ENCODE measurements at places on chromosomes 12 and 14. TPM values are rescaled to one million over a fixed set of nuclear protein-coding genes. Genes with fewer than 3 reads are reported as not detected.

- no peak for DNase-seq
- H3K4me3 ChIP-seq, result no peak overlapping the region
- no peaks in the 10 kb centered on the region for H3K27me3 ChIP-seq
- no peaks in the 10 kb centered on the region for H3K4me1 ChIP-seq
- no peak overlapping the region for H3K27ac ChIP-seq
Observed at GRCh38 chr14:55160989-55161388, 30.4 kb downstream of the DLGAP5 start.

DNA sequence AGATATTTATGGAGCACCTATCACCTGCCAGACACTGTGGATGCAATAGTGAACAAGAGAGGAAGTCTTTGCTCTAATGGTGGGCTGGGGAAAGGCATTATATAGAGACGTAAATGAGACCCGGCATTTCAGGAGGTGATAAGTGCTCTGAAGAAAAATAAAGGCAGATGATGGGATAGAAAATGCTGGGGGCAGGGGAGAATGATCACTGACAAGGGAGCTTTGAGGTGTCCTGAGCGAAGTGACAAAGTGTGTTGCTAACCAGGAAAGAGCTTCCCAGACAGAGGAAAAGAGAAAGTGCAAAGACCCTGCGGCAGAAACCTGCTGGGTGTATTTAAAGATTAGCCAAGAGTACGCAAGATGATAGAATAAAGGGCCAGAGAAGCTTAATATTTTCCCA lies 1096.1 kb downstream of the BCL11B start:
- H3K36me3 ChIP-seq, result no peaks in the 10 kb centered on the region
- no peak overlapping the region for H3K27ac ChIP-seq
- H3K4me3 ChIP-seq, result no peak overlapping the region
- H3K27me3 ChIP-seq, result no peaks in the 10 kb centered on the region
- DNase-seq, result no peak

DNA sequence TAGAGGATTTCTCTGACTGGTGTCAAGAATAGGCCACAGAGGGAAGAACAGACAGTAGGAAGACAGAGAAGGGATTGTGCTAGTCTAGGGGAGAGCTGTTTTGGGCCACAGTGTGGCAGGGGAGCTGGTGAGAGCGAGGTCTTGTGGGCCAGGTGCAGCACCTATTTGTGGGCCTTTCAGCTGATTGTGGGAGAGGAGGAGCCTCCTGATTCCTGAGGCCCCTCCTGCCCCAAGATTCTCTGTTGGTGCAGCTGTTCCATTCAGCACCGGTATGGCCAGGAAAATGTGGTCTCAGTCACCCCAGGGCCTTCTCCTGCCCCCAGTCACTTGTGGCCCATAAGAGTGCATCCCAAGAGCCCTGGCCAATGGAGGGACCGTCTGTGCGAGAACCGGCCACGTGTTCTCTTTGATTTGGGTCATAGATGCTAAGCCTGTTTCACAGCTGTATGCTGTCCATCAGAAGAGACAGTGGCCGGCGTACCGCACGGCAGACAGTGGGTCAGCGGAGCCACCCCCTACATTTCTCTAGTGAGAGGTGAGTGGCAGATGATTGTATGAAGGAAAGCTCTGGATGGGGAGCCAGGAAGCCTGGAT lies 27.7 kb downstream of the TPCN1 start:
- H3K36me3 ChIP-seq, result peaks cover 5% of the 10 kb centered on the region
- H3K4me1 ChIP-seq, result peaks cover 36% of the 10 kb centered on the region
- H3K27me3 ChIP-seq, result no peaks in the 10 kb centered on the region
- no peak overlapping the region for H3K4me3 ChIP-seq
- H3K27ac ChIP-seq, result no peak overlapping the region

DNA sequence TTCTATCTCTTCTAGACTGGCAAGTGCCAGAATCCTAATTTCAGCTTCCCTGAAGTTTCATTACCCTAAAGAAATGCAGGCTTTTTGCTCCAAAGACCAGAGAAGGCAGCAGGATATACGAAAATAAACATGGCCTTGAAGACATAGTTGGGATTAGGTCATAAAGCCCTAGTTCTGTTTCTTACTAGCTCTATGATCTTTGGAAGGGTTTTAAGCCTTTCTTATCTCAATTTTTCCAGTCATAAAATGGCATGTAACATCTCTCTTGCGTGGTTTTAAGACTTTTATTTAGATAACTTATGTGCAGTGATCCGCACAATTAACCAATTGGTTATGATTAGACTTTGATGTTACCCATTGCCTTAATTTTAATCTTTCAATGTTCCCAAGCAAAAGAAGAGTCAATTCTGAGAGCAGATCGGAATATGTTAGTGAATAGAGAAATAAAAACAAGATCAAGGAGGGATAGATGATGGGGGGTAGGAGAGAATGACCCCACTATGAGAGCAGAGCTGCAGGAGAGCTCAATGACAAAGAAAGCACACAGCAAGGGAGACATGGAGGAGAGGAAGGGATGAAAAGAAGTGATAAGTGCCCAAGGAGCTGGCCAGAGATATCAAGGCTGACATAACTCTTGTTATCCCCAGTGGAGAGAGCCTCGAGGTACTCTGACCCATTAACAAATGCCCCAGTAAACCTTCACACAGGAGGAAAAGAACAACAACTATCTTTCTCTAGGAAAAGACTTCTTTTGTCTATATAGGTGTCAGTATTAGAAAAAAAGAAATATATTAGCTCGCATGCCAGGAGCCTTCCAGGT lies 53.0 kb upstream of the ANP32D start:
- no peak overlapping the region for H3K27ac ChIP-seq
- H3K4me3 ChIP-seq, result no peak overlapping the region
- H3K4me1 ChIP-seq, result no peaks in the 10 kb centered on the region
- DNase-seq, result no peak

GRCh38 chr14:77022236-77022852 lies 6.2 kb downstream of the IRF2BPL start:
- no peaks in the 10 kb centered on the region for H3K36me3 ChIP-seq
- H3K27ac ChIP-seq, result peak overlapping the region; percentile 100
- H3K4me3 ChIP-seq, result no peak overlapping the region
- DNase-seq, result no peak
- H3K4me1 ChIP-seq, result no peaks in the 10 kb centered on the region

GRCh38 chr12:85720308-85721033 lies 115.7 kb downstream of the RASSF9 start:
- H3K4me1 ChIP-seq, result no peaks in the 10 kb centered on the region
- DNase-seq, result no peak
- no peak overlapping the region for H3K4me3 ChIP-seq
- no peaks in the 10 kb centered on the region for H3K27me3 ChIP-seq

- H3K4me1 ChIP-seq, result no peaks in the 10 kb centered on the region
- H3K4me3 ChIP-seq, result no peak overlapping the region
- H3K36me3 ChIP-seq, result no peaks in the 10 kb centered on the region
- no peak overlapping the region for H3K27ac ChIP-seq
- no peak for DNase-seq
Observed at GRCh38 chr14:99635116-99635515, 9.8 kb upstream of the HHIPL1 start.

DNA sequence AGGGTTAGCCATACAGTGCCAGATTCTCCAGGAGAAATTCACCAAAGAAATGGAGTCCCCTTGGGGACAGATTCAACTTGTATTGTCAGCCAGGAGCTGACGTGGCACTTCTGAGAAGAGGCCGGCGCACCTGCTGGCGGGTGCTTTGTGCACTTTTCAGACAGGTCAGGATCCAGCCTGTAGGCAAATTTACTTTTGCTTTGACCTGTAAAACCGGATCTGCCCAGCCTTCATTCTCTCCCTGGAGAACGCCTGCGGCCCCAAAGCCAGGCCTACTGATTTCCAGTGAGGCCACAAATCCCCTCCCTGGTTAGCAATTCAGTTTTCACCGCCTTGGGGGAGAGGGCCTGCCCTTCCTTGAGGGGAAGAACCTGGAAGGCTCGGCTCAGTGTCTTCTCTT lies 17.4 kb downstream of the P2RX4 start:
- DNase-seq, result no peak
- no peaks in the 10 kb centered on the region for H3K36me3 ChIP-seq
- peaks cover 3% of the 10 kb centered on the region for H3K4me1 ChIP-seq
- H3K27ac ChIP-seq, result no peak overlapping the region
- no peak overlapping the region for H3K4me3 ChIP-seq

DNA sequence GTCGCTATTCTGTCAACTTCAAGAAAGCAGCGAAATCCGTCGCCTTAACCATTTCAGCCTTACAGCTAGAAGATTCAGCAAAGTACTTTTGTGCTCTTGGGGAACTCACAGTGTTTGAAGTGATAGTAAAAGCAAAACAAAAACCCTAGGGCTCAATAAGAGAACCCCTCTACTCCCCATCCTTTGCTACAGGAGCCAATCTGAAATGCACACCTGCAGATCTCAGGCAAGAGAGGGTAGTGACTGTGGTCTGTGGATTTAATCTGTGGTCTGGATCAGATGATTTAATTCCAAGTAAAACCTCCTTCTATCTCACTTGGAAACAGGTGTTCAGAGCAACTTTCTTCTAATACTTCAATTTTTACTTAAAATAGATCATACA lies 422.9 kb upstream of the OR4E1 start:
- H3K36me3 ChIP-seq, result no peaks in the 10 kb centered on the region
- peak overlapping the region; percentile 72 for H3K27ac ChIP-seq
- H3K4me3 ChIP-seq, result no peak overlapping the region
- no peaks in the 10 kb centered on the region for H3K4me1 ChIP-seq
- DNase-seq, result no peak

- no peaks in the 10 kb centered on the region for H3K4me1 ChIP-seq
- H3K36me3 ChIP-seq, result no peaks in the 10 kb centered on the region
- DNase-seq, result no peak
- no peaks in the 10 kb centered on the region for H3K27me3 ChIP-seq
Observed at GRCh38 chr12:67223225-67223624, 45.9 kb upstream of the CAND1 start.

DNA sequence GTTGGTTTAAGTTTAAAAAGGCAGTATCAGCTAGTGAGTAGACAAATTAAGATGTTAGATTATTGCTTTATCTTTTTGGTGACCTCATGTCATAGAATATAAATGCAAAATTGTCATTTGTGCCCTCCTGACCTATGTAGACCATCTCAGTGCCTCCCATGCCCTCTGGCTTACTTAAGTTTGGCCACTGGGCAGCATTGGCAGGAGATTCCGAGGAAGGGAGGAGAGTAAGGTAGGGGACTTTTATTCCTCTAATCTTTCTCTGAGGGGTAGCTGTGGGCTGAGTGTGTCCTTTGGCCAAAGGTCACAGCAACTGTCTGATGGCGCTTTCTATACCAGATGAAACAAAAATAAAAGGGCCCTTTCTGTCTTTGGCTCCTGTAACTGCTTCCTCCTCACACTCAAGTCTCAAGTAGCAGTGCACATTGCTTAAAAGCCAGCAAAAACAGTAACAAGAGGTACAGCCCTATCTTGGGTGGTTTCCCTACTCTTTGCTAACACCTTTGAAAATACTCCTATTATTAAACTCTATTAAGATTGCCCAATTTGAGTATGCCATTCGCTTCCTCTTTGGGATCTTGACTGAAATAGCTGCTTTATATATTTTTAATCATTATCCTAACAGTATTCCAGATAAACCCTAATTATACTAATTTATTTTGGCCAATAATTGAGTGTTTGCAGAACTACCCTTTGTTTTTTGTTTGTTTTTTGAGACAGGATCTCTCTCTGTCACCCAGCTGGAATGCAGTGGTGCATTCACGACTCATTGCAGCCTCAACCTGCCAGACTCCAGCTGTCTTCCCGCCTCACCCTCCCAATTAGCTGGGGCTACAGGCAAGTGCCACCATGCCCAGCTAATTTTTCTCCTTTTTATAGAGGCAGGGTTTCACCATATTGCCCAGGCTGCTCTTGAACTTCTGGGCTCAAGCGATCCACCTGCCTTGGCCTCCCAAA lies 56.5 kb upstream of the KCNH3 start:
- no peak for DNase-seq
- no peaks in the 10 kb centered on the region for H3K36me3 ChIP-seq

- no peaks in the 10 kb centered on the region for H3K36me3 ChIP-seq
- H3K27ac ChIP-seq, result no peak overlapping the region
- DNase-seq, result no peak
Observed at GRCh38 chr14:73432124-73432523, 26.2 kb downstream of the NUMB start.

DNA sequence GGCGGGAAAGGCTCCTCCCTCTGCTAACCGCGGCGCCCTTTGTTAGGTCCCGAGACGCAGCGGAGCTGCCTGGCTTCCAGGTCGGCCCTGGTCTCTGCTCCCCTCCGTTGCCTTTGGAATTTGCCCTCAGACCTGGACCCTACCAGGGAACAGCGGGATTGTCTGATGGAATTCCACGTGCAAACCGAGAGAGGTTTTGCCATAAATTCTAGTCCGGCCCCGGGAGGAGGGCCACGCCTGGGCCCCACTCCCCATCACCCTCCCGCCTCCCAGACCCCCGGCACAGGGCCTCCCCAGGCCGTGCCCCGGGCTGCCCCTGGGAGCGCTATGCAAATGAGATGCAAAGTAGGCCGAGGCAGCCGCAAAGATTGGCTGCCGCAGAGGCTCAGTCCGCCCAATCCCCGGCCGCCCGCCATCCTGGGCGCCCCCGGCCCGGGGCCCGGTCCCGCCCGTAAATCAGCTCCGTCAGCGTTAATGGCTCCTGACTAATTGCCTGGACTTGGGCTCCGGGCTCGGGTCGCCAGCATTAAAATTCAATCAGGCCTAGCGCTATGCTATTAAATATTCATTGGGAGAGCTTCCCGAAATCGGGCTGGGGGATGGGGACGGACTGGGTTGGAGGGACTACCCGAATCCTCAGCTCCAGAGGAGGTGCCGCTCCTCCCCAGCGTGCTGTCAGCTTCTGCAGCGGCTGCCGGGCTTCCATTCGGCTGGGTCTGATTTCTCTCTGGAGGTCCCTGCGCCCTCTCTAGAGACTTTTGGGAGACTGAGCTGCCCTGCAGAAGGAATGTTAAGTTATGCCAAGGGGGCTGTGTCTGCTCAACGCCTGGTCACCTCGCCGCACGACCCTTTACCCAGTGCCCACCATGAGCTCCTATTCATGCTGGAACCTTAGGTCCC lies 15.7 kb upstream of the FIGNL2 start:
- peaks cover 19% of the 10 kb centered on the region for H3K27me3 ChIP-seq
- H3K4me3 ChIP-seq, result peak overlapping the region; percentile 35
- no peaks in the 10 kb centered on the region for H3K36me3 ChIP-seq
- no peak for DNase-seq

- no peaks in the 10 kb centered on the region for H3K4me1 ChIP-seq
- DNase-seq, result no peak
- no peak overlapping the region for H3K27ac ChIP-seq
- no peaks in the 10 kb centered on the region for H3K36me3 ChIP-seq
- no peak overlapping the region for H3K4me3 ChIP-seq
Observed at GRCh38 chr14:64815257-64815656, 64.5 kb downstream of the SPTB start.

The FSCB gene
- not detected for total RNA-seq

The LRP6 gene
- total RNA-seq, result 40.3 TPM

The IFNG-AS1 gene
- total RNA-seq, result not detected

The TPPP2 gene
- total RNA-seq, result not detected

The KRT85 gene
- not detected for total RNA-seq

The CLBA1 gene
- 3.2 TPM for total RNA-seq

The ATP5F1B gene
- 456 TPM for total RNA-seq

The FAM90A1 gene
- total RNA-seq, result 0.33 TPM

The CREBL2 gene
- 35.0 TPM for total RNA-seq

The ABCC9 gene
- 39.2 TPM for total RNA-seq

The WNT5B gene
- 11.8 TPM for total RNA-seq

The SIX6 gene
- total RNA-seq, result not detected
